ENCODE measurements at places on chromosomes 6 and 20. TPM values are rescaled to one million over a fixed set of nuclear protein-coding genes. Genes with fewer than 3 reads are reported as not detected.

BPIFB4 gene
- polyA plus RNA-seq, result not detected

ACSS2 gene
- 32.1 TPM for polyA plus RNA-seq

CCDC170 gene
- 0.12 TPM for polyA plus RNA-seq

RPS10 gene
- polyA plus RNA-seq, result 2,590 TPM

SYCP2 gene
- 1.2 TPM for polyA plus RNA-seq

Measured in BJ (cell line).